Activated CD4-positive, alpha-beta T cell treated with anti-CD3 and anti-CD28 coated beads, Interleukin-2, amount 50 U/mL, for 24 hours (primary cell): ENCODE measurements at places on chromosomes 7 and 10.

- DNase-seq: no peak
Measured at GRCh38 chr7:34191162-34191561, 285.8 kb downstream of the BMPER start.

- DNase-seq: no peak
Measured at GRCh38 chr7:130908345-130909160, 174.5 kb upstream of the KLF14 start.

GRCh38 chr10:43202657-43203447, 64.0 kb downstream of the RASGEF1A start:
- no peak for DNase-seq

- DNase-seq: no peak
Measured at GRCh38 chr10:129547608-129548007, 80.6 kb downstream of the MGMT start.

- no peak for DNase-seq
Measured at GRCh38 chr7:84194484-84195271, at the start of gene SEMA3A. SEMA3A (minus strand) TSS chr7:84194789; CDS start chr7:84194586, 203 bp downstream.

- DNase-seq: no peak
Measured at GRCh38 chr10:24331457-24331856, 122.5 kb downstream of the KIAA1217 start.

- DNase-seq: no peak
Measured at GRCh38 chr7:152591976-152592375, 84.0 kb downstream of the XRCC2 start.

- no peak for DNase-seq
Measured at GRCh38 chr10:20970044-20970443, 72.9 kb upstream of the NEBL start.

- no peak for DNase-seq
Measured at GRCh38 chr10:68871731-68872342, 29.3 kb upstream of the DDX50 start.

GRCh38 chr10:122461367-122461728, at the start of gene HTRA1:
HTRA1 (plus strand) TSS chr10:122461553; CDS start chr10:122461653, 100 bp downstream.
- no peak for DNase-seq
